ENCODE measurements at places on chromosomes 12 and 14.

DNA sequence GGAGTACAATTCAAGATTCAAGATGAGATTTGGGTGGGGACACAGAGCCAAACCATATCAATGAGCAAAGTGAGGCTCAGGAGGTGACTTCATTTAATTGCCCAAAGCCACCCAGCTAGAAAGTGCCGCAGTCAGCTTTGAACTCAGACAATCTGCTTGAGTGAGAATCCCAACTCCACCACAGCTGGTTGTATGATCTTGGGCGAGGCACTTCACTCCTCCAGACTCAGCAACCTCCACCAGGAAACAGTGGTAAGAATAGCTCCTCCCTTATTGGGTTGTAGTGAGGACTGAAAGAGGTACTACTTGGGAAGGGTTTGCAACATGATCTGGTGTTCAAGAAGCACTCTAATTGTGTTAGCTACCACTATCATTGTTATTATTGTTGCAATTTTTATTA is 129.2 kb upstream of the RFLNA start:
- H3K36me3 ChIP-seq = no peaks in the 10 kb centered on the region
- H3K4me1 ChIP-seq = no peaks in the 10 kb centered on the region
- no peak overlapping the region for H3K27ac ChIP-seq
- no peak for DNase-seq

GRCh38 chr12:51183816-51184215 is 10.9 kb upstream of the TFCP2 start:
- no peaks in the 10 kb centered on the region for H3K27me3 ChIP-seq
- no peaks in the 10 kb centered on the region for H3K36me3 ChIP-seq
- no peak overlapping the region for H3K4me3 ChIP-seq
- peaks cover 25% of the 10 kb centered on the region for H3K4me1 ChIP-seq
- no peak for DNase-seq
- H3K27ac ChIP-seq = no peak overlapping the region

- no peaks in the 10 kb centered on the region for H3K27me3 ChIP-seq
- H3K4me3 ChIP-seq = no peak overlapping the region
- no peaks in the 10 kb centered on the region for H3K36me3 ChIP-seq
- no peak for DNase-seq
- peaks cover 10% of the 10 kb centered on the region for H3K4me1 ChIP-seq
- no peak overlapping the region for H3K27ac ChIP-seq
Measured at GRCh38 chr12:104938371-104938770, 19.7 kb downstream of the SLC41A2 start.

DNA sequence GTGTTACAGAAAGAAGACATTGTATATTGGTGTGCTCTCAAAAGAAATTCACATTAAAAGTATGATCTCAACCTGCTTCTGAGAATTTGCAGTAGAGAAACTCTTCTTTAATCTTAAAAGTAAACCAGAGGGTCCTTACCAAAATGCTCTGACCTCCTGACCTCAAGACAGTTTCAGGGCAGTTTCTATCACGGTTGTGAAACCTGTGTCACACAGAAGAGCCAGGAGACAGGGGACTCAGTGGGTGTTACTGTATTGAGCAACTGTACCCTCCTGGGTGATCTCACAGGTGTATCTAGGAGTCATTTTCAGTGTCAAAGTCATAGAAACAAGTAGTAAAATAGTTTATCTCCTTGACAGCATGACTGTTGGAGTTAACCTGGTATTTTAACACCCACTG is 178.0 kb downstream of the GRIP1 start:
- no peak overlapping the region for H3K4me3 ChIP-seq
- no peak overlapping the region for H3K27ac ChIP-seq
- DNase-seq = peak; percentile 19
- no peaks in the 10 kb centered on the region for H3K27me3 ChIP-seq
- no peaks in the 10 kb centered on the region for H3K36me3 ChIP-seq

DNA sequence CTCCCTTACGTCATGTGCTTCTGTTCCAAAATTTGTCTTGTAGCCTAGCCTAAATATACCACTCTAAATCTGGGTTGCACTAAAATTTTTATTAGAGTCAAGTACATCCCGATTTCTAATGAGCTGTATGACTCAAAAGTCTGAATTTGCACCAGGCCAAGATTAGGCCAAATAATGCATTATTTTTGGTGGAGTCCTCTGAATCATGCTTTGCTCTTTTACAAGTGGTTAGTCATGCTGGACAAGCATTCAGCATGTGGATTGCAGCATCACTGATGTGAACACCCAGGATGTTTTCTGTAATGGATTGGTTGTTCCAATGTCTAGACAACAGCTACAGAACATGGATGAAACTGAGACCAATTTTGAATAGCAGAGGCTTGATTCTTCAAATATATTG is 23.7 kb downstream of the HEBP1 start:
- no peaks in the 10 kb centered on the region for H3K27me3 ChIP-seq
- no peak for DNase-seq
- no peaks in the 10 kb centered on the region for H3K36me3 ChIP-seq
- H3K4me3 ChIP-seq = no peak overlapping the region

DNA sequence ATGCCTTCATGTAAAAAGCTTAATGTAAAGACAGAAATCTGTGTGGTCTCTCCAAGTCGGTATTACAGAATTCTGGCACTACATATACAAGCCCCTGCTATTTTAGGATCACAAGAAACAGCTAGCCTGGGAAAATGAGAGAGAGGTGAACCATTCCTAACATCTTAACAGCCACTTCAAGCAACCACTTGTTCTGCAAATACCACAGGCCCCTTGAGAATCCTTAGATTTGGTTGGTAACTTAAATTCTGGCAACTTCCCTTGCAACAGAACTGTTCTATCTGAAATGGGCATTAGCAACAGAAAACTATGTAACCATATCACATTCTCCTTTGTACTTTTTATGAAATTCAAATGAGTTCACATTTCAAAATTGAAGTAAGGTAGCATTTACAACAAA is 68.5 kb downstream of the SPPL3 start:
- H3K27me3 ChIP-seq = no peaks in the 10 kb centered on the region
- peak overlapping the region; percentile 96 for H3K27ac ChIP-seq
- peaks cover 52% of the 10 kb centered on the region for H3K4me1 ChIP-seq
